Erythroblast (primary cell): ENCODE measurements at places on chromosomes 12 and 14.

DNA sequence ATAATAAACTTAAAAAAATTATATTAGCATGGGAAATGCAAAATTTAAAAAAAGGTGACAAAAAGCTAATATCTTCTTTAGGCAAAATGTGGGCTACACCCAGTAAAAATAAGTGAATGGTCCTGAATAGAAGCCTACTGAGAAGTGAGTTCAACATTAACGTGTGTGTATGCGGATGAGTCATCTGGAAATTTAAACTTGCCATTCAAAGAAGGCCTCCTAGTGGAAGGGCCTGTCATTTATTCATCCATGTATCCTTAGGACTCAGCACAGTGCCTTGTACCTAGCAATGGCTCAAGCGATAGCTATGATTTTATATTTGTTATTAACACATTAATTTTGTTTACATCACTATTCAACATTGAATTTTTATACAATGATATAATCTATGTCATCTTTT, 226.2 kb downstream of the NUBPL start:
- DNase-seq: peak; percentile 1

DNA sequence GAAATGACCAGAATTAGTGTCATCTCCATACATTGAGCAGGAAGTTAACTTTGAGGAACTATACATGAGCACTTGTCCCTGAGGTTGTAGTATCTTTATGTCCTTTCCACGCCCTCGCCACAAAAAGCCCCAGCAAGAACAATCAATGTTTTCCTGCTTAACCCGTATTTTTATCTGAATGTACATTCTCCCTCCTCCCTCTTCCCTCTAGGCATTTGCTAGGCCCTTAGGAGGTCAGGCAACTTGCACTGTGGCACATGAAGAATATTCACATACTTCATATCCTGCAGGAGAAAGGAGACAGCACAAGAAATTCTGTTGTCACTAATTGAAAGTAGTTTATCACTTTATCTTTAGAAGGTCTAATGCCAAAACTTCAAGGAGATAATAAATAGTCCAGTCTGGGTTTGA, 18.1 kb upstream of the DUSP6 start:
- peak; percentile 22 for DNase-seq

GRCh38 chr12:14993117-14993516, 20.3 kb downstream of the PDE6H start:
- no peak for DNase-seq

DNA sequence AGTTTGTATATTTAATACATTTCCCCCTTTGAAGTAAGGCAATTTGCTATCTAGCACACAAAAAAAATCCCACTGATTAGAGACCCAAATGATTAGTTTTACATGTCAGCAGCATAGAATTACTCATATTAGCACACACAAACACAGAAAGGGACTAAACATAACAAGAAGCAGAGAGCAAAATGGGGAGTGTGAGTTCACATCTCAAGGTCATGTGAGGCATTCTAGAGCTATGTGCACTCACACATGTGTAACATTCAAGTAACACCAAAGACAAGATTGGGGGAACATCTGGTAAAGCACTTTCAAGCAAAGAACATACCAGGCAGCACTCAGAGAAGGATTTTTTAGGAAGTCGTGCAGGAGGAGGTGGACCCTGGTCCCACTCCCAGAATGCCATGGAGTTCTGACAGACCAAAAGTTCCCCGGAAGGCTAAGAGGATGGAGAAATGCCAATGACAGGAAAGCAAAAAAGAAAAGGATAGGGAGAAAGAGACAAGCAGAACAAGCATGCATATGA, 105.8 kb upstream of the SINHCAF start:
- no peak for DNase-seq

- DNase-seq: no peak
Observed at GRCh38 chr14:101025696-101026095, 122.2 kb upstream of the RTL1 start.

DNA sequence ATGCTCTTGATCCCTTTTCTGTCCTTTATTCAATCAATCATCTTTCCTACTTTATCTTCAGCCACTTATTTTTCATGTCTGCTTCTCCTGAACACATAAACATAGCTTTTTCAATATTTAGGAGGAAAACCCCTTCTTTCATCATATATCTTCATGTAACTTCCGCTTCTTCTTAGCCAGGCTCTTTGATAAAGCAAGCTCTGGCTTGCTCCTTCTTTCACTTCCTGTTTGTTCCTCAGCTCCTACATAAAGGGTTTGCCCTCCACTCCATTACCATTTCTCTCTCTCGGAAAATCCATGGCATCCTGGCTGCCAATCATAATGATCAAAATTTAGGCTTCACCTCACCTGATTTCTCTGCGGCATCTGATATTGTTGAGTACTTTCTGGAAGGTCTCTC, 33.7 kb upstream of the HELB start:
- DNase-seq: no peak

DNA sequence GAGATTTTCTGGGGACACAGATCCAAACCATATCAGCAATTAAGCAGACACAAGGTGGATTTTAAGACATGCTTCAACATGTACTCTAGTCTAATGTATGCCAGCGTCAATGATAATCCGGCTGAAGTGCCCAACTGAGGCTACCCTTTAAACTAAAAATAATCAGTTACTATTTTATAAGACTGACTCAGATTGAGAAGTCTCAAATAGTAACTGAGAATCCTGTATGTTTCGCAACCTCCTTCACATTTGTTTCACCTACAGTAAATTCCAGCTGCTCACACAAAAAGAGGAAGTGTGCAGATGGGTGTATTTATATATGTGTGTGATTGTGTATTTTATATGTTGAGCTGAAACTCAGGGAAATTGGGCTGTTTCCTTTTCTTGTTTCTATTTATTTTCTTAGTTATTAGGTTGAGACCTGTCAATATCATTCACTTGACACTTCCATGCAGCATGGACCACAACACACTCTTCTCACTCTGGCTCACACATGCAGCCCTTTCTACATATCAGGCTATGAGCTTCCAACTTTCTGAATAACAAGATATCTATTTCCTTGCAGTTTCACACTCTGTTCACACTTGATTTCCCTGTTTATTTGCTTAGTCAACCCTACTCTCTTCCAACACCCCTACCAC, 1224.9 kb upstream of the TMEM132C start:
- DNase-seq: no peak

GRCh38 chr14:23632461-23633159, 3.6 kb upstream of the DHRS2 start:
- no peak for DNase-seq

GRCh38 chr14:91346838-91347173, 70.8 kb downstream of the CCDC88C start:
- no peak for DNase-seq

GRCh38 chr14:93548102-93548843, 117.5 kb downstream of the UNC79 start:
- no peak for DNase-seq
